ENCODE measurements at places on chromosomes 2 and 18.

GRCh38 chr2:117536139-117536538, 278.4 kb upstream of the DDX18 start:
- DNase-seq, result no peak

- DNase-seq, result no peak
Observed at GRCh38 chr2:172560721-172561120, 4.8 kb downstream of the PDK1 start.

GRCh38 chr2:175823002-175823706, 178.9 kb downstream of the LNPK start:
- no peak for DNase-seq

GRCh38 chr2:79966369-79966768, 338.2 kb downstream of the LRRTM1 start:
- DNase-seq, result no peak

DNA sequence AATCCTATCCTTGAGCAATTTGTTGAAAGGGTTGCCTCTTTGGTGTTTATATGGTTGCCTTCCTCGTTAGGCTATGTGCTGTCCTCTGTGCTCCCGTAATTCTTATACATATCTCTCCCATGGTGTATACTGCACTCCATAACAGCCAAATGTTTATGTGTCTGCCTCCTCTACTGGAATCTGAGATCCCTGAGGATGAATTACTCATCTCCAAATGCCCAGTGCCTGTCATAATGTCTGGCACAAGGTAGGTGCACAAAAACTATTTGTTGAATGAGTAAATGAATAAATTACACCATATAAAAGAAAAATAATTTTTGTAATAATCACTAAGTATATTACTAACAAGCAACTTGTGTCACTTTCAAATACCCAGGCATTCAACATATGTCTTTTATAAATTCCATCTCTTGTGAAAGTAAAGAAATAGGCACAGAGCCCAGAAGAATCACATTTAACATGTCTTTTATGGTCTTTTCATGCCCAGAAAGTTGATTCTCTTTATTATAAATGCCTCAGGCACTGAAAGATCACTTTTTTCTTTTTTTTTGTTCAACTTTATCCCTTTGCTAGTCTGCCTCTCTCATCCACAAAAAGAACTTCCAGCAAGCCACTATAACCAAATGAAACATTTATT, 164.9 kb downstream of the CCDC148 start:
- DNase-seq, result no peak

DNA sequence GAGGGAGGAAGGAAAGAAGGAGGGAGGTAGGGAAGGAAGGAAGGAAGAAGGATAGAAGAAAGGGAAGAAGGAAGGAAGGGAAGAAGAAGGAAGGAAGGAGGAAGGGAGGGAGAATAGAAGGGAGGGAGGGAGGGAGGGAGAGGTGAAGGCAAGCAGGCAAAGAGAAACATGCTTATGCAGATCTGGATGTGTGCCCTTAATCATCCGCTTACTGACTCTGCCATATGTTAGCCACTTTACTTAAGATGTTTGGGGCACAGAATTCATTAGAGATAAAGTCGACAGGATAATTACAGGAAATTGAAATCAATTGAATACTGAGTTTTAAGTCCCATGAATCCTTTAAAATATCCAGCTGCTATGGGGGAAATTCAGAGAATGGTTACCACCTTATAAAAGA, 334.2 kb downstream of the GRB14 start:
- no peak for DNase-seq

DNA sequence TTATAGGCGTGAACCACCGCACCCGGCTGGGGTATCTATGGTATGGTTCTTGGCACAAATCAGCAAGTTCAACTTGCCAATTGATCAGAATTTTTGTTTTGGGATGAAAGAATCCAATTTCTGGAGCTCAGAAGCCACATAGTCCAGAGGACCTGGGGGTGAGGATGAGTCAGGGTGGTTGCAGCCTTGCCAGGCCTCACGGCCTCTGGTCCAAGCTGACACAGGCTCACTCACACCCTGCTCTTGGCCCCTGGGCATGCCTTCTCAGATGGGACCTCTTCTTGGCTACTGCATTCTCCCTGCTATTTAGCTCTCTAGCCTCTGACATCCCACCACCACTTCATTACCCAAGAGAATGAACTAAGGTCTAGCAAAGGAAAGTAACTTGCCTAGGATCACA, 16.3 kb downstream of the CAPG start:
- no peak for DNase-seq

GRCh38 chr18:28079883-28080282, 97.0 kb downstream of the CDH2 start:
- no peak for DNase-seq

- no peak for DNase-seq
Observed at GRCh38 chr2:28135324-28135723, 244.8 kb downstream of the BABAM2 start.

DNA sequence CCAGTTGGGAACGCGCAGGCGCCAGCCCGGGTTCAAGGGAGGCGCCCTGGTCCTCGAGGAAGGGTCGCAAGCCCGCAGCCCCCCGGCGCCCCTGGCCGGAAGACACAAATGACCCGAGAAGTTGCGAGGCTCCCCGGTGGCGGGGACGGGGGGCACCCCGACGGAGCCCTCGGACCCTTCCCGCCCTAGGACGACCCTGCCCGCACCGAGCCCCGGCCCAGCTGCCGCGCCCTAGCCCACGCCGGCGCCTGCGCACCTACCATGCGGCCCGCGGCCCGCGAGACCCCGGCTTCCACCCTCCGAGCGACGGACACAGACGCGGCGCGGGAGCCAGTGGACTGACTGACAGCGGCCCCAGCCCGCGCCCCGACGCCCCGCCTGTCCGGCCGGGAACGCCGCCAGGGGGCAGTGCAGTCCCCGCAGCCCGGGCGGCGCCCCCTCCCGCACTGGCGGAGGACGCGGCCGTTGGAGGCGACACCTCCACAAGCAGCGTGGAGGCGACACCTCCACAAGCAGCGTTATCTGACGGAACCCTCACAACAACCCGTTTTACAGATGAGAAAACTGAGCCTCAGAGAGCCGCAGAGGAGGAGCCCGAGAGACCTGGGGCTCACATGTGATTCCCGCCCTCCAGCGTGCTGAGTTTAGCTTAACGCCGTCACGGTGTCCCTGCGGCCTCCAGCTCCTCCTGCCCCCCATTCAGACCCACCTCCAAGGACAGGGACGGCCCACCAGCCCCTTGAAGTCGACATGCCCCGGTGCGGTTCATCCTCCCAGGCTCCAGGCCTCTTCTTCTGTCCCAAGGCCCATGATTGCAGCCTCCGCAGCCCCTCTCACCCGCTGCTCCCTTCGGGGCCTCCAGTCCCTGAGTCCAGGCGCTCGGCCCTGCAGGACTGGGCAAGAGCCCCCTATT, at the start of gene NMUR1:
TSS of gene NMUR1 (minus strand) at position 347 of the 913 bp plus-strand sequence. CDS start at position 263, 84 bp downstream.
- DNase-seq, result peak; percentile 82

GRCh38 chr2:60408811-60409530, 144.5 kb downstream of the BCL11A start:
- no peak for DNase-seq

- DNase-seq, result no peak
Observed at GRCh38 chr2:114550364-114550763, 107.9 kb downstream of the DPP10 start.

GRCh38 chr2:43136876-43137275, 89.5 kb downstream of the ZFP36L2 start:
- peak; percentile 83 for DNase-seq

- no peak for DNase-seq
Observed at GRCh38 chr2:19711470-19712372, 190.1 kb downstream of the TTC32 start.

DNA sequence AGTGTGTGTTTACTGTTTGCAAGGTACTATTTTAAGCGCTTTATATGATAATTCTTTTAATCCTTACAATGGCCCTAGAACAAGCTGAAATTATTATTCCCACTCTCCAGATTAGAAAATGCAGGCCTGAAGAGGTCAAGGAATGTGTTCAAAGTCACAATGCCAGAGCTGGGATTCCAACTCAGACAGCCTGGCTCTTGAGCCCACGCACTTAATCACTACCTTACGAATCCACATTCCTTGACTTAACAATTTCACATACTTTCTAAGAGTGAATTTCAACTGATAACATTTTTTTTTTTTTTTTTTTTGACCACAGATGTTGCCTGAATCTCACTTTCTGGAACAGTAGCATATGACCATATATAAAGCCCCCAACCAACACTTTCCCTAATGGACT, 400.3 kb downstream of the NCKAP5 start:
- no peak for DNase-seq

DNA sequence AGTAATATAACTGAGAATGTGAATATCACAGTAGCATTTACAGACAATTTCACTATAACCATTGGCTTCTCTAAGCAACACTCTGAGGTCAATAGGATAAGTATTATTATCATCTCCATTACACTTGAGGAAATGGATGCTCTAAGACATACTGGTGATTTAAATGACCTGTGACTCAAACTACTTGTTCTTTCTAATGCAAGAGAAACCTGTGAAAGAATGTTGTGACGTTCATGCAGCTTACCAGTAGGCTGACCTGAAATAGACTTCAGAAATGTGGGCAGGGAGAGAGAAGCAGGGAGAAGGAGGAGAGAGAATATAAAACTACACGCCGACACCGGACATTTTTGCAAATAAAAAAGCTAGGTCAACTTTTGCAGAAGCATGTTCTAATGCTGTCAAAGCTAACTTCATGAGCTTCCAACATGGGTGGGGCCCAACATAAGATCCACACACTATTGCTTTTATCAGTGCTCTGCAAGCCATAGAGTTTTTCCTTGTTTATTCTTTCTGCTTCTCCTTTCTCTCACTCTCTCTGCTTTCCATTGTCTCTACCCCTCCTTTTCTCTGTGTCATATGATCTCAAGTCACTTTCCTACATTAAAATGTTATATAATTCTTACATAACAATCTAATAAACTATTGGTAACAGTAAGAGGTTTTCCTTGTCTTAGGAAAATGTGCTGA, 217.6 kb upstream of the FN1 start:
- DNase-seq, result no peak

DNA sequence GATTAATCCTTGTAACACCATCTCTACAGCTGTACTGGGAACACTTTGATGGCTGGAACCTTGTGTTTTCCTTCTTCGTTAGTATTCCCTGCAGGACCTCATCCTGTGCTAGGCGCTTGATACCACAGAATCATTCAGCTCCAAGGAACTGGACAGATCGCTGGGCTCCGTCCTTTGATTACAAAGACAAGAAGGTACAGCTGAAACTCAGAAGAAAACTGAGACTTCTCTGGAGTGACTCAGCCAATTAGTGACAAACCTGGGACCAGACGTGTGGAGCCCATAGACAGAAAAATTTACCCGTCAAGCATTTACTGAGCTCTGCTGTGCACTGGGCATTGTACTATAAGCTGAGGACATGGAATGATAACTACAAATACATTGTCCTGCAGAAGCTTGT, 67.3 kb downstream of the NCKAP5 start:
- no peak for DNase-seq

- no peak for DNase-seq
Observed at GRCh38 chr2:172372436-172372835, 55.0 kb upstream of the ITGA6 start.

- DNase-seq, result no peak
Observed at GRCh38 chr2:45124456-45124855, 115.2 kb upstream of the SIX2 start.

DNA sequence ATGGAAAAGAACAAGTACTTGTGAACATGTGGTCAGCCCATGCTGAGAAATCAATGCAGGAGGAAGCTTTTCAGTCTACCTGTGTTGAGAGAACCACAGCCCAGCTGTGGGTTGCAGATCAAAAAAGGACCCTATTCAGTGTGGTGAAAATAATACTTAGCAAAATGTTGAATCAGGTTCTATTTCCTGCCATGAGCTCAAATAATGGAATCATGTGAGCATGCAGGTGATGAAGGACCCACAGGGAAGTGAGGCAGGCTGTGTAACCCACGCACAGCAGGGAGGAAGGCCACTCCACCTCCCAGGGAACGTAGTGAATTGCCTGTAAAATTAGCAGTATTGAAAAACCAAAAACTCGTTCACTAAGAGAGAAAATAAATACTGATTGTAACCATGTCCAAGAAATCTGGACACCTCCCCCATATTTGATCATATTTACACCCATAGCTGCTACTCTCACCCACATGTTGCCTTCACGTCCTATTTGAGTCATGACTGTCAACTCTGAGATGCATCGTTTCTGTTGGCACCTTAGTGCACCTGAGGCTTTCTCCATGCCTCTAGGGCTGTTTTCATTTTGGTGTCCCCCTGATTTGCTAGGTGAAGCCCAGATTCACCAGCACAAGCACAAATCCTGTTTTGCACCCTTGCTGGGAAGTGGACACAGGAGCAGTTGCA, 20.5 kb upstream of the BCL2L11 start:
- DNase-seq, result no peak

DNA sequence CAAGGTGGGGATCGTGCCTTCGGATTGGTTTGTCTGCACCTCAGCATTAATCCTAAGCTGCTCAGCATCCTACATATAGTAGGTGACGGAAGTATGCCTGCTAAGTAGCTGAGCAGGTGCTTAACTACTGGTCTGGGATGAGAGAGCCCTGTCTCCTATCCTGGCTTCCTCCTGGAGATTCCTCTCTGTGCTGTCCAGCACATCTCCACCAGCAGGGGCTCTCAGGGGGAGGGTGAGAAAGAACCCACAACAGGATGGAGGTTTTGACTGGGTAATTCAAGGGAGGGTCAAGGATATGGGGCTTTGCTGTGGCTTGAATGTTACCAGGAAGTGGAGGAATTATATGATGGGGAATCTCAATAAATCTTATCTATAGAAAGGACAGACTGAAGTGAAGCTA, 45.4 kb upstream of the KIF5C start:
- no peak for DNase-seq

DNA sequence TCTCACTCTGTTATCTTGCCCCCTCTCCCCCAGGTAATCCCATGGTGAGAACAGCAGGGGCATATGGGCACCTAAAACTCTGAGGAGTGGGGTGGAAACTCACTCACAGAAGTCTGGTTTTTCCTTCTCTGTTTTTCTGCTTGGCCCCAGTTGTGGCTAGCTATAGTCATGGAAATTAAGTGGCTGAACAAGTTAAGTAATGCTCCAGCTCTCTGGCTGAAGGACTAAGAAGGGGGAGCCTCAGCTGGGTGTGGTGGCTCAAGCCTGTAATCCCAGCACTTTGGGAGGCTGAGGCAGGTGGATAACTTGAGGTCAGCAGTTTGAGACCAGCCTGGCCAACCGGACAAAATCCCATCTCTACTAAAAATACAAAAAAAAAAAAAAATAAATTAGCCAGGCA, 261.0 kb downstream of the TPGS2 start:
- DNase-seq, result no peak

GRCh38 chr2:161199912-161200701, 39.9 kb downstream of the TANK start:
- peak; percentile 24 for DNase-seq

DNA sequence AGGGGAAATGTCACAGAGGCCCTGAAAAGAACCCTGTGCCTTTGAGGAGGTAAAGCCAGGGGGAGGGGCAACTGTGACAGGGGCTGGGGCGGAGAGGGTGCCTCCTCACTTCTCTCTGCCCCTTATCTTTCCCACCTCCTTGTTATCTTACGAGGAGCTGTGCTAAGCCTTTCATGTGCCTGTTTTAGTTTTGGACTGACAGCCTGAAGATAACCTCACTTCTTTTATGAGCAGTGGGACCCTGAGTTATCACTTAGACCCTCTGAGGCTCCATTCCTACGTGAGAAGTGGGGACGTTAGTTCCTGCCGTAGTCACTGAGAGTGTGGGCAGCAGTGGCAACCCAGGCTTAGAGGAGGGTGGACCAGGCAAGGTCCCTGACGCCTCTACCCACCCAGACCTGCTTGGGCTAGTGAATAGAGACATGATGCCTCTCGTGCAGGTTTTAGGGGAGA, 39.5 kb upstream of the LBH start:
- no peak for DNase-seq
